ENCODE measurements at places on chromosomes 6 and 20.

GRCh38 chr20:37680420-37680819, 13.4 kb upstream of the CTNNBL1 start:
- no peak for DNase-seq

- DNase-seq: no peak
These were observed 238.7 kb upstream of the THEMIS start for GRCh38 chr6:128139519-128139918.

DNA sequence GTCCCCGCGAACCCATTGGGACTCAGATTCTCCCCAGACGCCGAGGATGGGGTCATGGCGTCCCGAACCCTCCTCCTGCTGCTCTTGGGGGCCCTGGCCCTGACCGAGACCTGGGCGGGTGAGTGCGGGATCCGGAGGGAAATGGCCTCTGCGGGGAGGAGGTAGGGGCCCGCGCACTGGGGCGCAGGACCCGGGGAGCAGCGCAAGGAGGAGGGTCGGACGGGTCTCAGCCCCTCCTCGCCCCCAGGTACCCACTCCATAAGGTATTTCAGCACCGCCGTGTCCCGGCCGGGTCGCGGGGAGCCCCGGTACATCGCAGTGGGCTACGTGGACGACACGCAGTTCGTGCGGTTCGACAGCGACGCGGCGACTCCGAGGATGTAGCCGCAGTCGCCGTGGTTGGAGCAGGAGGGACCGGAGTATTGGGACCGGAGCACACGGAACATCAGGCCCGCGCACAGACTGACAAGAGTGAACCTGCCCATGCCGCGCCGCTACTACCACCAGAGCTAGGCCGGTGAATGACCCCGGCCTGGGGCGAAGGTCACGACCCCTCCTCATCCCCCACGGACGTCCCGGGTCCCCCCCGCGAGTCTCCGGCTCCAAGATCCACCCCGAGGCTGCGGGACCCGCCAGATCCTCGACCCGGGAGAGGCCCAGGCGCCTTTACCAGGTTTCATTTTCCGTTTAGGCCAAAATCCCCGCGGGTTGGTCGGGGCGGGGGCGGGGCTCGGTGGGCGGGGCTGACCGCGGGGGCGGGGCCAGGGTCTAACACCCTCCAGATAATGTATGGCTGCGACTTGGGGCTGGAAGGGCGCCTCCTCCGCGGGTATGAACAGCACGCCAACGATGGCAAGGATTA, 15.7 kb upstream of the HLA-A start:
- peak; percentile 78 for DNase-seq

GRCh38 chr20:35006531-35006971, 50.9 kb downstream of the MYH7B start:
- no peak for DNase-seq

GRCh38 chr6:36324715-36325114, 12.0 kb downstream of the BNIP5 start:
- DNase-seq: no peak

DNA sequence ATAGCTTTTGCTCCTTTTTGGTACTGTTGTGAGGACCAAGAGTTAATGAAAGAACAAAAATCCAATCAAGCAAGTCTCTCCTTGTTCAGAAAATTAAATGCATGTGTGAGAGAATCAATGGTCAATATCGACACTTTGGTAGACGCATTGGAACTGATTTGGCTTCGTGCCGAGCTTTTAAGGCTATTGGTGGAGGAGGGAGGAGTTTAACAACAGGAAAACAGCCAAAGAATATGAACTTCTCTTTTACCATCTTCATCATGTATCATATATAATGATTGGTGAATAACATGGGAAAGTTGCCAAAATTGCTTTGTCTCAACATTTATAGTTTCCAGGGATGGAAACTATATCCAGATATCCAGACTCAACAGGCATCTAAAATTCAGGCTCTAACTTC, 266.5 kb upstream of the CITED2 start:
- DNase-seq: no peak

DNA sequence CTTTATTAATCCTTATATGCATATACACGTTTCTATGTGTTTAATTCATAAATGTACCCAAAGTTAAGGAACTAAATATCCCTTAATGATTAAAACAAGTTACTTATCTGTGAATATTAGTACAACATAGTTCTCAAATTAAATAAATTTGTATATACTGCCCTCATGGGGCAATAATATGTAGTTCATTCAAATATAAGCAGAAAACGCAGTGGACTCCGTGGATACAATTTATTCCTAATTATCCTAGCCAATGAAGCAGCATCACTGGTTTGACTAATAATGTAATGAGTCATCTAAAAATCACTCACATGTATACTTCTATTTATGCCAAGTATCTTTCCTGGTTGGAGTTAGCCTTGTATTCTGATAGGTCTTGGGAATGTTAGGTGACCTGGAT, 111.6 kb downstream of the TBC1D32 start:
- peak; percentile 11 for DNase-seq

DNA sequence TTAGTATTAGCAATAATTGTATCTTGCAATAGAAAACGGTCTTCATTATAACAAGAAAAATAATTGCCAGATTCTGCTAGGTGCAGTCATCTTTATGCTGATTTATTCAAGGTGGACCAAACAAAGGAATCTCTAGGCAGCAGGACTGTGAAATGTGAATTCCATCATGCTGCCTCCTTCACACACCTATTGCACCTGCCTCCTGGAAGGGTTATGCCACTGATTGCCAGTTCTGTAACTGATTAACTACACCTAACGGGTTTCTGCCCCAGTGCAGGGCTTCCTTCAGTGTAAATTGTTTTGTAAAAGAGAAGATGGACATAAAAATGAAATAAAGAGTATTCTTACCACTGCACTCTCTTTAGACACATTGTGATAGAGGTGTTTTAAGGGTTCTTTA, 96.1 kb downstream of the FOXO3 start:
- no peak for DNase-seq

- DNase-seq: no peak
These were observed 41.1 kb upstream of the SAMD5 start for GRCh38 chr6:147467428-147467827.

DNA sequence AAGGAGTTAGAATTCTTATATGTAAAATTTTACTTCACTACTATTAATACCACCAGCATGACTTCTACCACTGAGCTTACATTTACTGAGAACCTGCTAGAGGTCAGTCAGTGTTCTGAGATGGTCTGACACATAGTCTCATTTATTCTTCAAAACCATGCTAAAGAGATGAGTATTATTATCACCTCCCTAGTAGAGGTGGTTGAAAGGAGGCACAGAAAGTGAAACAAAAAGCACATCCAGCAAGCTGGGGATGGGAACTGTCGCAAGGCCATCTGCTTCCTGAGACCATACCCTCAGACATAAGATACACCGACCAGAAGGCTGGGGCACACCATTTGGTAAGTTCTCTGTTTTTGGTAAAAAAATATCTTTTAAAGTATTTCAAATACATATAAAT, 137.7 kb downstream of the INSM1 start:
- no peak for DNase-seq

GRCh38 chr6:35426074-35426473, 26.1 kb upstream of the FANCE start:
- no peak for DNase-seq

- no peak for DNase-seq
These were observed 796.7 kb downstream of the DHX35 start for GRCh38 chr20:39758876-39759275.

- DNase-seq: no peak
These were observed 98.9 kb downstream of the PSMG4 start for GRCh38 chr6:3357678-3358077.

DNA sequence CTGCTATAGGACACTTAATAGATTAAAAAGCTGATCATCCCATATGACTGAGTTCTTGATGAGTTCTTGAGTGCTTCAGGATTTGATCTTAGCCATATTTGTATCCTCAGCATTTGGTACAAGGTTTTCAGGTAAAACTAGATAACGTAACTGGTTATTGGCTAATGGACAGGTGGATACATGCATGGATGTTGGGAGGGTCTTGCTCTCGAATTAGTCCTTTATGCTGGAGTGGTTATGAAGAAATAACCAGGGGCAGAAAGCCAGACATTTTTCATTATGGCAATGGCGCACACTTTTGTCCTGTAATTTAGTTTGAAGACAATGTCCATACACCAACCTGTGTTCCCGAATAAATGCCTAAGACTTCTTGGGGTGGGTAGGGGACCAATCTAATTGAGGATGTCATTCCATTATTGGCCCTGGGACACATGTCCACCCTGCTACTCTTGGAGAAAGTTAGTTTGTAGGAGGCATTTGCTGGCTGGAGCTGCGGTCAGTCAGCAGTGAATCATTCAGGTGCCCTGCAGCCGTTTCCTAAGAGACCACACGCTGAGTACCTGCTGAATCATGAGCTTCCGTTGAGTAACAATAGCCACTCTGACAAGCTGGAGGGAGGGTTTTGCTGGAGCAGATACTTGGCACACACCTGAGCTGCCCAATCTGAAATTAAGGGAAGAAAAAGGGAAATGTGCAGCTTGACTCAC, 194.4 kb downstream of the FOXA2 start:
- DNase-seq: peak; percentile 70

- DNase-seq: no peak
These were observed 11.8 kb upstream of the SNPH start for GRCh38 chr20:1254254-1254653.

DNA sequence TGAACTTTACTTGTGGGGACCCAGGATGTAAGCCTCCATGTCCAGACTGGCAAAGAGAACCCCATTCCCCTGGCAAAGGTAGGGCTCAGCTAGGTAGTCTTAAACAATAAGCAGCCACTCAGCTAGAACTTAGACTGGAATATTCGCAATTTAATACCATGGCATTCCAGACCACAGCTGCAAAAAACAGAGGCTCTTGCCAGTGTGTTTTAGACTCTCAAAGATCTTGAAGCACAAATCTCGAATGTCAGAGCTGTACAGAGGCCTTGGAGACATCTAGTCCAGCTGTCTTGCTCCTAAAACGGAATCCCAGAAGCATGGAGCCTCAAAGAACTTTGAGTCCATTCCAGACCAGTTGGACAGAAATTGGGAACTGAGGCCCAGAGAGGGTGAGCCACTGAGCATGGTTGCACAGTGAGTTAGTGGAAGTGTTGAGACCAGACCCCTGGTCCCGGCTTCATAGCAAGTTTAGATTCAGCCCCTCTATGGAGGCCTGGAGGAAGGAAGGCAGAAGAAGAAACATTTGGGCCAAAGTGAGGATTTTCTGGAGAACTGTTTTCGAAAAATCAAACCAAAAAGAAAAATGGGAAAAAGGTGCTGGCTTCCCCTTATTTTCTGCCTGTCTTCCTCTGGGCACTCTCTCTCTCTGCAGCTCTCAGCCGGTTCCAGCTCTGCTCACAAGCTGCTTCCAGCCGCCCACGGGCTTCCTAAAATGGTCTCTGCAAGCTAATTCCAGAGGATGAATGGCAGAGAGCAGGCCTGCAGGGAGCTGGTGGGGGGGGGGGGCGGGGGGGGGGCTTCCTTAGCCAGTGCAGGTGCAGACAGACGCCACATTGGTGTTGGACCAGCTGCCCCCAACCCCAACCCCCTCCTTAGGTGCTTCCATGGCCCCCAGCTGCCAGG, 32.4 kb downstream of the AAR2 start:
- no peak for DNase-seq

GRCh38 chr6:3534599-3534998, 77.7 kb upstream of the SLC22A23 start:
- no peak for DNase-seq

GRCh38 chr20:32332614-32333013, 25.5 kb upstream of the ASXL1 start:
- DNase-seq: no peak

GRCh38 chr20:57508381-57508780, 16.6 kb downstream of the CTCFL start:
- DNase-seq: no peak

- no peak for DNase-seq
These were observed 183.9 kb upstream of the HDAC2 start for GRCh38 chr6:114154812-114155211.

GRCh38 chr6:166297606-166298005, 10.6 kb downstream of the PRR18 start:
- no peak for DNase-seq

DNA sequence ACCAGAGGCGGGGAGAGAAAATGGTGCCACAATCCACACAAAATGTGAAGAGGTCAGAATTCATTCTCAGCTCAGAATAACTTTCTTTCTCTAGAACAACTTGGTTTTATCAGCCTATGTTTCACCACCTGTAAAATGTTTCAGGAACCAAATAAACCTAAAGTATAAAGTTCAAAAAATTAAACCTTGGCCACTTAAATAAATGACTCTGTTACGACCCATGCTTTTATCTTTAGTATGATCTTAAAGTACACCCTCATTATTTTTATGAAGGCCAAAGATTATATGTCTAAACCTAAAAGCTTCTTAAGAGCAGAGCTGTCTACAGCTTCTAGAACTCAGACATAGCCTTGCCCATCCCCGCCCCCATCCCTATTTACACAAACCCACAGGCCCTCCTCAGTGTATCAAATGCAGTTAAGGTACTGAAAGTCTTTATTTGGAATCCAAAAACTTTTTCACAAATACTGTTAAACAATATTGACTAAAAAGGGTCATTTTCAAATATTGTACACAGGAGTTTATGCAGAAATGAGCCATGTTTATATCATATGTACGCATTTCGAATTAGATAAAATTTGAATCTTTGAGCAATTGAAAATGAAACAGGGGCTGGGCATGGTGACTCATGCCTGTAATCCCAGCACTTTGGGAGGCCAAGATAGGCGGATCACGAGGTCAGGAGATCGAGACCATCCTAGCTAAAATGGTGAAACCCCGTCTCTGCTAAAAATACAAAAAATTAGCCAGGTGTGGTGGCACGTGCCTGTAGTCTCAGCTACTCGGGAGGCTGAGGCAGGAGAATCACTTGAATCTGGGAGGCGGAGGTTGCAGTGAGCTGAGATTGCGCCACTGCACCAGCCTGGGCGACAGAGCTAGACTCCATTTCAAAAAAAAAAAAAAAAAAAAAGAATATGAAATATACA, 5.7 kb upstream of the NHSL1 start:
- DNase-seq: no peak

GRCh38 chr6:132512342-132512637, 626 bp downstream of the STX7 start:
- no peak for DNase-seq

GRCh38 chr6:29564875-29565274, 5.3 kb upstream of the UBD start:
- DNase-seq: no peak

DNA sequence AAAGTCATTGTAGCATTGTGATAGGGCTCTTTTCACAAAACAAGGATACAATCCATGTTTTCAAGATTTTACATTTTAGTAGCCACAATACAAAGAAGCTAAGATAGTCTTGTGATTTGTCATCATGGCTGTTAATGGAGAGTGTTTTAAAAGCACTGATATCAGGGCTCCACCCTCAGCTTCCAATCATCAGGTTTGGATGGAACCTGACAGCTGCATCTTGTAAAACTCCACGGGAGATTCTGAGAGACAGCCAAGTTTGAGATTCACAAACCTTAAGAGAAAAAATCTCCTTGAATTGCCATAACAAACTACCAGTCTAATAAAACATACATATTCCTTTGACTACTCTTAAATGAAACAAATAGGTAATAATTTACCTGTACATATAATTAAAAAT, 280.2 kb downstream of the ESR1 start:
- DNase-seq: no peak

DNA sequence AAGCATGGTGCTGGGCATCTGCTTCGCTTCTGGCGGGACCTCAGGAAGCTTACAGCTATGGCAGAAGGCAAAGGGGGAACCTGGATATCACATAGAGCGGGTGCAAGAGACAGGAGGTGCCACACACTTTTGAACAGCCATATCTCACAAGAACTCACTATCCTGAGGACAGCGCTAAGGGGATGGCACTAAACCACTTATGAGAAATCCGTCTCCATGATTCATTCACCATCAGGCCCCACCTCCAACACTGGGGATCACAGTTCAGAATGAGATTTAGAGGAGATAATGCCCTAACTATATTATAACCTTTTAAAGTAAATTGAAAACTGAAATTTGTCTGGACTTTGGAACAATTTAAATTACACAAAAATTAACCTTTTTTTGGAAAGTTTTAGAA, 37.8 kb upstream of the SUMO4 start:
- DNase-seq: no peak
